GM04504 (cell line): ENCODE measurements at places on chromosomes 12 and 14.

GRCh38 chr12:124332058-124332672 lies 37.3 kb downstream of the RFLNA start:
- DNase-seq, result no peak

DNA sequence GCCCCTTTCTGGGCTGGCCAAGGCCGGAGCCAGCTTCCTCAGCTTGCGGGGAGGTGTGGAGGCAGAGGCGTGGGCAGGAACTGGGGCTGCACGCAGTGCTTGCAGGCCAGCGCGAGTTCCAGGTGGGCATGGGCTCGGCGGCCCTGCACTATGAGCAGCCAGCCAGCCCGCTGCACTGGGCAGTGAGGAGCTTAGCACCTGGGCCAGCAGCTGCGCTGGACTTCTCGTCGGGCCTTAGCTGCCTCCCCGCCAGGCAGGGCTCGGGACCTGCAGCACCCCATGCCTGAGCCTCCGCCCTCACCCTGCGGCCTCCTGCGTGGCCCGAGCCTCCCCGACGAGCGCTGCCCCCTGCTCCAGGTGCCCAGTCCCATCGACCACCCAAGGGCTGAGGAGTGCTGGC lies 42.0 kb downstream of the TMTC2 start:
- no peak for DNase-seq

DNA sequence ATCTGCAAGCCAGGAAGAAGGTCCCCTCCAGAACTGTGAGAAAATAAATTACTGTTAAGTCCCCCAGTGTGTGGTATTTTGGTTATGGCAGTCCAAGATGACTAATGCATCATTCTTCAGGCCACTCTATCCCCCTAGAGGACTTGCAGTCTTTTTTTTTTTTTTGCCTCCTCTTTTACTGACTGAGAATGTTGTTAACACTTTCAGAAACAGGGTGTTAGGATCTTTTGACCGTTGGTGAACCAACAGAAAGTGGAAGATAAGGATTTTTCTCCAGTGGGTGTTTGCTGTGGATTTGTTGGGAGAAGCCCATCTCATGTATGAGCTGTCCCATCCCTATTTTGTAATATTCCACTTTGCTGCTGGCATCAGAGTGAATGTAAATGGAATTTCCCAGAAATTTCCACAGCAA lies 37.8 kb downstream of the MARK3 start:
- no peak for DNase-seq

DNA sequence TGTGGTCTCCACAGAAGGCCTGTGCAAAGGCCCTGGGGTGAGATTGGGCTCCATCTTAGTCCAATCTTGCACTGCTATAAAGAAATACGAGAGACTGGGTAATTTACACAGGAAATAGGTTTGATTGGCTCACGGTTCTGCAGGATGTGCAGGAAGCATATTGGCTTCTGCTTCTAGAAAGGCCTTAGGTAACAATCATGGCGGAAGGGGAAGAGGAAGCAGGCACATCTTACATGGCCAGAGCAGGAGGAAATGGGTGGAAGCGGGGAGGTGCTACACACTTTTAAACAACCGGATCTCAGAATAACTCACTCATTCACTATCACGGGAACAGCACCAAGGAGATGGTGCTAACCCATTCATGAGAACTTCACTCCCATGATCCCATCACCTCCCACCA lies 55.4 kb downstream of the FAR2 start:
- no peak for DNase-seq

- no peak for DNase-seq
Observed at GRCh38 chr12:101713059-101713682, 15.7 kb downstream of the CHPT1 start.

DNA sequence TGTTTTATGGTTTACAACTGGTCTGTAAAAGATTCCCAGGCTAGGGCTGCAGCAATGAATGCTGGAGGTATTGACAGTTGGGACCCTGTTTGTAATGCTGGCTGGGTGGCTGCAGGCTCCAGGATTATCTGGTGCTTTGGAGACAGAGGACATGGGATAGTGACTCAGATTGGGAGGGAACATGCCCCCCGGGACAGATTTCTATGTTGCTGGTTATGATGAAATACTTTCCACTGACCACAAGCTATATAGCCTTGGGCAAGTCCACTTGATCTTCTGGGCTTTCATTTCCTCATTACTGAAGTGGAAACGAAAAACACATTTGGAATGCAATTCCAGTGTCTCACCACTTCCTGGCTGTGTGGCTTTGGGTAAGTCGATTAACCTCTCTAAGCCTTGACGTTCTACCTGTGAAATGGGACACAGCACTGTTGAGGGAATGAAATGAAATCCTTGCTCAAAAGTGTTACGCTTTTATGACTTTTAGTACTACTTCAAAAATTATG lies 6.3 kb upstream of the TPCN1 start:
- peak; percentile 98 for DNase-seq

DNA sequence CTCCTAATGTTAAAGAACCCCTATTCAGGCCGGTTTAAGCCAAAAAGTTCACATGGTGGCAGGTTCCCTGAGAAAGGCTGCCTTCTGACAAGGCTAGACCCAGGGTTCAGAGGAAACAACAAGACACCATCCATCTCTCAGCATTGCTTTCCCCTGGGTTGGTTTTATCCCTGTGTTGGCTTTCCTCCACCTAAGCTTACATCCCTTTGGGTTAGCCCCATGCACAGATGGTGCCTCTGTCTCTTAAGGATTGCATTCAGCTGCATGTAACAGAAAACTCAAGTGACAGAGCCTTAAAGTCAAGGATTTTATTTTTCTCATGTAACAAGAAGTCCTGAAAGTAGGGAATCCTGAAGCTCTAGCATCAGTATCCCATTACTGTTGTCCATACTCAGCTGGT lies 42.8 kb upstream of the RIN3 start:
- DNase-seq, result no peak

- DNase-seq, result no peak
Observed at GRCh38 chr12:52815676-52816588, 2.0 kb upstream of the KRT4 start.

DNA sequence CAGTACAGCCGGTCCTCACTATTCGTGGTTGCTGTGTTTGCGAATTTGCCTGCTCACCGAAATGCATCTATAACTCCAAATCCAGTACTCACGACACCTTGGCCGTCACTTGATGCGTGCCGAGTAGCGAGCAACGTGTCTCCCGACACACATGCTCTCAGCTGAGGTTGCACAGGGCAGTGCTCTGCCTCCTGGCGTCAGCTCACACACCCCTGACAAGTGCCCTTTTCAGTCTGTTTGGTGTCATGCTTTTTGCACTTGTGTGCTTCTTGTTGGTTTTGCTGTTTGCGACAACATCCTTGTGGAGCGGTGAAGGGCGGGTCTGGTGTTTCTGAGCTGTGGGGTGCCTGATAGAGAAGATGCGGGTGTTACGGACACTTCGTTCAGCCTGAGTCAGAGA lies 110.4 kb upstream of the RFLNA start:
- no peak for DNase-seq

DNA sequence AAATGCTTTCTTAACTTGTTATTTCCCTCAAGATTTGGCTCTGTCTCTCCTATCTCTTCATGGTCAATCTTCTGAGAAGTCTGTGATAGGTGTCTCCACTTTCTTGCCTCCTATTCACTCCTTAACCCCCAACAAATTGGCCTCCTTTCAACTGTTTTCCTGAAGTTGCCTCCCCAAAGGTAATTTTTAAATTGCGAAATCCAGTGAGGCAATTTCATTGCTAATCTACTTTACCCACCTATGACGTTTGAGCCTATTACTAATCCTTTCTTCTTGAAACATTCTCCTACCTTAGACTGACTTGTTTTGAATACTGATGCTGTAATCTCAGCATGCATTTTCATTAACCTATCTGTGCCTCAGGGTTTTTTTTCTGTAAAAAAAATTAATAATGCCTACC lies 6.0 kb upstream of the KCNH5 start:
- DNase-seq, result no peak

GRCh38 chr12:8508910-8509841 lies 4.1 kb upstream of the CLEC4D start:
- DNase-seq, result no peak

DNA sequence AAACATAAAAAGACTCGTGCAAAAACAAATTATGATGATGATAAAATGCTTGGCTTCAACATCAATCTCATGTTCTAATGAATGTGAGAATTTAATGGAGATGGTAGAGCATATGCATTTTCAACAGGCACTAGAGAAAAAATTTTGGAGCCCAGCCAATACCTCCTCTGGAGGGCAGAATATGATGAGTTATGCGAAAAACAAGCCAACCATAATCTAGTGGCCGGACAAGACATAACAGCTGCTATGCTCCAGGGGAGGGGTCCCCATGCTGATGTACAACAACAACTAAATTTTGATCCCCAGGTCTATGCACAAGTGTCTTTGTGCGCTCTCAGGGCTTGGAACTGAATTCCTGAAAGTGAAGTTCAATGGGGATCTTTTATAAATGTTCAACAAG lies 1197.5 kb downstream of the LRFN5 start:
- DNase-seq, result no peak

- DNase-seq, result no peak
Observed at GRCh38 chr14:33972583-33973081, 21.8 kb upstream of the EGLN3 start.

- DNase-seq, result no peak
Observed at GRCh38 chr12:11714626-11715025, 65.2 kb downstream of the ETV6 start.

DNA sequence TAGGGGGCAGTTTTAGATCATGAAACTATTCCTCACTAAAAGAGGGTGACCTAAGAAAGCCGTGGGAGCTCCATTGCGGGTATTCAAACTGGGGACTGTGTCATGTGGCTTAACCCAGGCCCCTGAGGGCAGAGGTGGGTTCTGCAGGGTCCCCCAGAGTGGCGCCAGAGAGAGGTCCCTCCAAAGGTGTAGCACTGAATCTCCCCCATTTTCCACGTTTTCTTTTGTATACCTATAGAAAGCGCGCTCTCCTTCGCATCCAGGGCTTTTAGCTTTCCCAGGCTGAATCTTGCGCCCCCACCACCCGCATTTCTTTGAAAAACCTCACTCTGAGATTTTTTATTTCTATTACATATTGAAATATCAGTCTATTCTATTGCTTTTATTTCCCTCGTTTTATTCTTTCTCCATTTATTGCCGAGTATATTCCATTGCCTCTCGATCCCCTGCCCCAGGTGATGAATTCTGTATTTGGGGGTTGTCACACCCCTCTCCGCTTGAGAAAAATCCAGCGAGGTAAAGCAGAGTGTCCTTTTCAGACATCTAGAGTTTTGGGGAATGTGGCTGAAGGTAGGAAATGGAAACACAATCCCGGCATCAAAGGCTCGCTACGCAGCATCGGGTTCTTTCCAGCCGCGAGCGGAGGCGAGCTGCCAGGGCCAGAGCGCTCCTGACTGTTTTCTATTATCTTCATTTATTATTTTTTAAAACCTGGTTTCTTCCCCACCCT lies 870 bp upstream of the HOXC13 start:
- no peak for DNase-seq

DNA sequence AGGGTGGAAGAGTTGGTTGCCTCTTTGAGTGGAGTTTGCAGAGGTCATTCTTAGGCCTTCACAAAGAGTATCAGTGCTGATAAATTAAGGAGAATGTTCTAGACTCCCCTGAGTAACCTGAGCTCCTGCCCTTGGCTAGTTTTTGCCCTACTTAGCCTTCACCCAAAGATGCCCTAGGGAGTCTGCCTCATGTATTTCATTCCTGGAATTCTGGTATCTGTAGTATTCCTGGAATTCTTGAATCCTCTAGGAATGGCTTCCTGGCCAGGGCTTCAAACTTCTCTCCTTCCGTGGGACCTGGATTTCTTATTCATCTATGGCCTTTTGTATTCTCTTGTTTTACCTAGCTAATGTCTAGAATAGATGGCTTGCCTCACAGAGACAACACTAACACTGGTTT lies 701.1 kb downstream of the NOVA1 start:
- DNase-seq, result no peak

DNA sequence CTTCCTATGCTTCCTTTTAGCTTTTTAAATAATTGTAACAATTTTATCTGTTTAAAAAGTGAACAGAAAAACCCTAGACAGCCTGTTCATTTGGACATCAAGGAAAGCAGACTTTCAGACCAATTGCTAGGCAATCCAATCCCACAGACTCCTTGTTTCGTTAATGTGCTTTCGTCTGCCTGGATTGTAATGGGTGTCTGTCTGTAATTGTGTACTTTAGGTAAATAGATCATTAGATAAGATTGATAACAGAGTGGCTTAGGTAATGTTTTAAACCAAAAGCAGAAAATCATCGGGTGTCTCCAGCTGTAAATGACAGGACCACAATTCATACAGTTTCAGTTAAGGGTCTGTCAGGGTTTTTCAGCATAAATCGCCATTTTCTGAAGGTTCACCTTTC lies 19.6 kb downstream of the CCDC60 start:
- DNase-seq, result no peak

- no peak for DNase-seq
Observed at GRCh38 chr12:57853864-57854556, 7.5 kb upstream of the CTDSP2 start.

- DNase-seq, result no peak
Observed at GRCh38 chr14:56378046-56378445, 201.6 kb upstream of the TMEM260 start.

DNA sequence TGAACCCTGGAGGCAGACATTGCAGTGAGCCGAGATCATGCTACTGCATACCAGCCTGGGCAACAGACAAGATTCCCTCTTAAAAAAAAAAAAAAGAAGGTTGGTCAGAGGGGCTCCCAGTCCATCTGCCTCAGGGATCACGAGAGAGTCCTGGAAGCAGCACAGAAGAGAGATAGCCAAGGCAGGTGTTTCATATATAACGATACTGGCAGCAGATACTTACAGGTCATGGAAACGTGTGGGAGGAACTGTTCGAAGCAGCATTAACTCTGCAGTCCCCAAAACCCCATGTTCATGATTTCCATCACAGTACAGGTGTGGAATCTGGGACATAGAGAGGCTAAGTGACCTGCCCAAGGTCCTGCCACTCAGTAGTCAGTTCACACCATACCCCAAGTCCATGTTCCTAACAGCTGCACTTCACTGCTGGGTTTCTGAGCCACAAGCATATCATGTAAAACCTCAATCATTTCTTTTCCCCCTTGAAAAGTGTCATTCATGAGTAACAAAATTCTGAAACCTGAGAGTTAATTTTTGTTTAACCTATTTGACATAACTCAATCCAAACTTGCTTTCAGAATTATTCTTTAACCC lies 16.7 kb downstream of the CDK2AP1 start:
- DNase-seq, result no peak

- DNase-seq, result no peak
Observed at GRCh38 chr12:44571006-44571550, 305.0 kb downstream of the NELL2 start.

DNA sequence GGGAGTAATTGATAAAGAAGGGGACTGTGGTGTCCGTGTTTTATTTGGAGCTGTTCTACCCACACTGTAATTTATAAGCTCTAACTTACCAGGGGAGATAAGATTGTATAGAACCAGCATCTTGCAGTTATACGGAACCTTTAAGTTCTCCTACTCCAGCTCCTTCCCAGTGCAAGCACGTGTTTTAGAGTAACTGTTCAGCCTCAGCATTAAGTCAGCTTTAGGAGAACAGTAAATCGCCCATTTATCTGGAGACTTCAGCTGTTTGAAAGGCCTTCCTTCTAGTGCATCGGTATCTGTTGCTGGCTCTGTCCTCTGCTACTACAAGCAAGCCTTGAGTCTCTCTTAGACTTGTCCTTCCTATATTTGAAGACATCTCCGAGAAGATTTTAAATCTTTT lies 95.6 kb downstream of the ETV6 start:
- DNase-seq, result no peak
